Jurkat, Clone E6-1 (cell line): ENCODE measurements at places on chromosomes 6 and 20.

DNA sequence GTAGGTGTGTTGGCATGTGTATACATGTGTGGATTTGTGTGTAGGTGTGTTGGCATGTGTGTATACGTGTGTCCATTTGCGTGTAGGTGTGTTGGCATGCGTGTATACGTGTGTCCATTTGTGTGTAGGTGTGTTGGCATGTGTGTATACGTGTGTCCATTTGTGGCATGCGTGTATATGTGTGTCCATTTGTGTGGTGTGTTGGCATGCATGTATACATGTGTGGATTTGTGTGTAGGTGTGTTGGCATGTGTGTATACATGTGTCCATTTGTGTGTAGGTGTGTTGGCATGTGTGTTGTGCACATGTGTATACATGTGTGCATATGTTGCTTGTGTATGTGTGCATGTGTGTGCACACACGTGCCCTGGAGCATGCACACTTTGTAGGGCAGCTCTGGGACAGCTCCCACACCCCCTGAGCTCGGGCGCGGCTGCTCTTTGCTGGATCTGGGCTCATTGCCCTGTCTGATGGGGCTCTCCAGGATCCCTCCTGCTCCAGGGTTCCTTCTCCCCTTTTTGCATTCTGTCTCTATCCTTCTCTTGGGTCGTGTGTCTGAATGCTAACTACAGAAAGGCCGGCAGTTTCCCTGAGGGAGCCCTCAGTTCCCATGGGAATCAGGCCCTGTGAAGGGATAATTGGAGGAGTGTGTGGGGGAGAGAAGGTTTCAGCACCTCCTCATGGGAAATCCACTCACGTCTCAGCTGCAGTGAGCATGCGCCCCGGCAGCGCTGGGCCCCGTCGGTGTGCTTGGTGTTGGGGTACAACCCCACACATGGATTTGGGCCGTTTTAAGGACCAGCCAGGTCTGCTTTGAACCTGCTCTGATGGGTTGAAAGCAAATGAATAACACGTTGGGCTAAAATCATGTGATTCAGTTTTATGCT lies 102.0 kb downstream of the ERMARD start:
- no peak for DNase-seq

DNA sequence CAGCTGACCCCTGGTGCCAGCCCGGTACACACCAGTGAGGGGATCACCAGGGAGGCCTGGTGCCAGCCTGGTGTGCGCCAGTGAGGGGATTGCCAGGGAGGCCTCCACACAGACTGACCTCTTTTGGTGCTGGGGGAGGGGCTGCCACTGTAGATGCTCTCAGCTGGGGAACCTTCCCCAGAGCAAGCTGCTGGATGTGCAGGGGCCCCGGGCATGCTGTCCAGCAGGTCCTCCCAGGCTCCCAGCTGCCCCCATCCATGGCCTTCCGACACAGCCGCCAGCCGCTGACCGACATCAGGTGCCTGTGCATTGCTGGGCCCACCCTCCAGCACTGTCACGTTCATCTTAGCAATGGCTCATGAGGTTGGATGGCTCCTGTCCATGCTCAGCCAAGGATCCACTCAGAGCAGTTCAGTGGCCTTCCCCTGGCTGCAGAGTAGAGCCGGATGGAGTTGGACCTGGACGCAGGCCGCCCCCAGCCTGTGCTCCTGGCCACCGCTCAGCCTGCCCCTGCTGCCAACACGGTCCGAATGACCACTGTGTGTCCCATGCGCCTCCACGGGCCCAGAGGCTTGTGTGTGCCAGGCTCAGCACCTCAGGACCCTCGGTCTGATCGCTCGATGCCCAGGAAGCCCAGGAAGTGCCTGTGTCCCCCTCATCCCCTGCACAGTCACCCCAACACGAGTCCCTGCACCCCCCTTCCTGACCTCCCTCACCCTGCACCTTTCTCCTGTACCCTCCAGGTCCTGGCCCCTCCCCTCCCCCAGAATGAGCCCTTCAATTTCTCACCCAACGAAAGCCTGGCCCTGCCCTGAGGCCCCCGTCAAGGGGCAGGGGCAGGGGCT lies 95.7 kb downstream of the YTHDF1 start:
- no peak for DNase-seq

- peak; percentile 33 for DNase-seq
These were observed 31.4 kb downstream of the COL11A2 start for GRCh38 chr6:33160728-33161344.

GRCh38 chr6:29456971-29457370 lies at the start of the genes OR11A1 and OR2H1:
OR11A1 (minus strand) TSS chr6:29457071; CDS start chr6:29427641, 29,430 bp downstream.
OR2H1 (plus strand) TSS chr6:29457155; CDS start chr6:29461770, 4,615 bp downstream.
- no peak for DNase-seq

DNA sequence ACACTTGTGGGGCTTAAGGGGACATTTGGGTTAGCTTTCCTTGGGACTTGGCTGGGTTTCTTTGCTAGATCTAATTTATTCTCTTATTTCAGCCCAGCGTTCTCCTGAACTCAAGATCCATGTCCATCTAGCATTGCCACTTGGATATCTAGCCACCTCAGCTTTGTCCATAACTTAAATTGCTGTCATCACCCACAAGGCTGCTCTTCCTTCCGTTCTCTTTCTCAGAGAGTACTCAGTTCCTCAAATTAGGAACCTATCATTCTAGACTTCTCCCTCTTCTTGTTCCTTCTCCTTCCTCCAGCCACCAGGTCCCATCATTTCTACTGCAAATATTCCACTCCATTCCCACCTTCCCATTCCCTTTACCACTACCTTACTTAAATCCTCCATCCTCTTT lies 4.3 kb downstream of the SMIM26 start:
- no peak for DNase-seq

GRCh38 chr6:7901780-7902179 lies 8.8 kb downstream of the TXNDC5 start:
- no peak for DNase-seq

GRCh38 chr20:10611357-10611756 lies 62.4 kb downstream of the JAG1 start:
- DNase-seq = peak; percentile 29

DNA sequence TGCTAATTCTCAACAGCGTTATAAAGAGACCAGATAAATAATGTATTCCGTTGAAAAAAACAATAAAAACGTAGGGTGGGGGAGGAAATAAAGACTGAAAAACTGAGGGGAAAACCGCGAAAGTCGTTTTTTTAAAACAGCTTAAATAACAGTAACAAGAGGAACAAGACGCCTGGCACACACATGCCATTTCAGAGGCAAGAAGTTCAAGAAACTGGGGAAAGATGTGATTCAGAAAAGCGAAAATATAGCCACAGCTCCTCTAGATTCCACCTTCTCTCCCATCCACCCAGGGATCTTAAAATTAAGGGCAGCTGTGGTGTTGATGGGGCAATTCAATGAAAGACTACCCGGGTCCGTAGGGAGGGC lies 1.3 kb downstream of the EPB41L2 start:
- DNase-seq = no peak

- DNase-seq = no peak
These were observed 12.2 kb upstream of the VNN1 start for GRCh38 chr6:132725947-132726607.

DNA sequence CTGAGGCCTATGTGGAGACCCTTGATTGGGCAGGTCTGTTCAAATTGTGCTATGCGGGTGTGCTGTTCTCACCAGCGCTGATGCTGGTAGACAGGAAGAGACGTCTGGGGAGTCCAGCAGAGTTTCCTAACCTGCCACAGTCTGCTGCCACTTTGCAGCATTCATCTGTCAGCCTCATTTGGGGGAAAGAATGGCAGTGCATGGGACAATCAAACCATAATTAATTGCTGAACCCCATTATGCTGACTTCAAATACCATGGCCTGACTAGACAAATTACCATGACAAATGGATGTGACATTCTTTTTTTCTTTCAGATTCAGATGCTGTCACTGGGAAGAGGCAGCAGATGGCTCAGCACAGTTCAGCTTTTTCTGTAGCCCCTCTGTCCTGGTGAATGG lies 171.4 kb upstream of the SYNDIG1 start:
- DNase-seq = no peak

- DNase-seq = no peak
These were observed 35.9 kb upstream of the MDFI start for GRCh38 chr6:41602422-41602743.

DNA sequence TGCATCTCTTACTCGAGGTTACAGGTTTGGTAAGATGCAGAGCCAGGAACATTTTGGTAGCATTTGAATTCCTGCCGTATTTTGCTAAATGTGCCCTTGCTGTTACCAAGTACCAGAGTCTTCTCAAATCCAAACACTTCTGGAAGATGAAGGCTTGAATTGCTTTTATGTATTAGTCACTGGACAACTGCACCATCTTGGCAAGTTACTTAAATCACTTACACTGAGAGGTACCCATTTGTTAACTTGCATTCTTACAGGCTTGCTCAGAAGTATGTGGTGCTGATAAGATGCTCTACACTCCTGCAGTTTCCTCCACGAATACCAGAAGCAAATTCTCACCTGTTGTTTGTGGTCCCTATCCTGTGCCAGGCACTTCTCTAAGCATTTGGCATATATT lies 12.7 kb downstream of the IL22RA2 start:
- no peak for DNase-seq

- no peak for DNase-seq
These were observed 517.0 kb downstream of the LMBRD1 start for GRCh38 chr6:69279805-69280204.

- no peak for DNase-seq
These were observed 14.2 kb downstream of the KCNG1 start for GRCh38 chr20:51008718-51009117.

- no peak for DNase-seq
These were observed 55.7 kb downstream of the LYRM4 start for GRCh38 chr6:5205035-5205507.
